ENCODE measurements at places on chromosomes 6 and 20. TPM values are rescaled to one million over a fixed set of nuclear protein-coding genes. Genes with fewer than 3 reads are reported as not detected.

The NR2E1 gene
- not detected for total RNA-seq

DNA sequence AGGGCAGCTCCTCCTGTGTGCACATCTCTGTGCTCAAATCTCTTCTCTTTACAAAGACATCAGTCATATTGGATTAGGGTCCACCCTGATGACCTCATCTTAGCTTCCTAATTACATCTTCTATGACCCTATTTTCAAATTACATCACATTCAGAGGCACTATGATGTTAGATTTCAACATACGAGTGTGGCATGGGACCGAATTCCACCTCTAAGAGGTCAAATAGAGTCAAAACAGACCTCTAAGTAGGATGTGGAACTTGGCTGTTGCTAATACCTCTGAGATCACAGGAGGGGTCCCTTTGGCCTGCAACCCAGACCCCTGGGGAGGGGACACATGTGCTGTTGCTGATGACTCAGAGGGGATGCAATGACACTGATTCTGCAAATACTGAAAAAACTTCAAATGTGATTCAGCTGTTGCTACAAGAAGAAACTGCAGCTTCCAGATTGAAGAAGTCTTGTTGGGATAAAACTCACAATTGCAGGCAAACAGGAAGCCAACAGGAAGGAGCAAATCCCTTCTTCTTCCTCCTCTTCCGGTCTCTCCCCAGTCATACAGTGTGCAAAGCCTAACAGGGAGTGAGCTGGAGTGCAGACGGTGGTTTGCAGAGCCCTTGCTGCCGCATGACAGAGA is 216.2 kb downstream of the MYLK4 start:
- DNase-seq, result no peak

- no peak for DNase-seq
Observed at GRCh38 chr6:24451581-24452388, 37.6 kb downstream of the GPLD1 start.

The DEFB132 gene
- not detected for total RNA-seq

The MOG gene
- total RNA-seq, result not detected

The DEFB128 gene
- total RNA-seq, result not detected

- no peak for DNase-seq
Observed at GRCh38 chr20:15579688-15580087, 993.6 kb downstream of the KIF16B start.

The VGLL2 gene
- total RNA-seq, result not detected

The RSPH4A gene
- 0.42 TPM for total RNA-seq

The FAXC gene
- total RNA-seq, result 2.4 TPM

DNA sequence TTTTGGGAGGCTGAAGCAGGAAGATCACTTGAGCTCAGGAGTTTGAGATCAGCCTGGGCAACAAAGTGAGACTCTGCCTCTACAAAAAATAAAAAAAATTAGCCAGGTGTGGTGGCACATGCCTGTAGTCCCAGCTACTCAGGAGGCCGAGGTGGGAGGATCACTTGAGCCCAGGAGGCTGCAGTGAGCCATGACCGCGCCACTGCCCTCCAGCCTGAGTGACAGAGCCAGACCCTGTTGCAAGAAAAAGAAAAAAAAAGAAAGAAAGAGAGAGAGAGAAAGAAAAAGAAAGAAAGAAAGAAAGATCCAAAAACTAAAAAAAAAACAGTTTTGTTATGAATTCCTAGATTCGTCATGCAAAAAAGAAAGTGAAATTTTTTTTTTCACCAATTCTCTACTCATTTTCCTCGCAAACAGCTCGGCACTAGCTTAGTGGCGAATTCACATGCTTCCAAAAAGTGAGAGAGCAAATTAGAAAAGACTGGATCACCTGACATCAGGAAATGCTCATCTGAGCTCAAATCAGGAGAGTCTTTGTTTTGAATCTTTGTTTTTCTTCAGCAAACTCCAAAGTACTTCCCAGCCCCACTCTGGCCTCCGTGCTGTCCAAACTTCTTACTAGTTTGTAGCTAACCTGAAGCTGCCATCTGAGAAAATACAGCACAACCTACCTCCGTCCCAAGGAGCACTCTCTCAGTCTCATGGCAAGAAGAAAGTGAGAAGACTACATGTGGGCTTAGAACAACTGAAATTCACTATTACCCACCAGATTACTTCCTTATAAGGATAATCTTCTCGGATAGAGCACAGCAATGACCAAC is 27.0 kb downstream of the IPCEF1 start:
- DNase-seq, result no peak

The IL17A gene
- not detected for total RNA-seq

The CLVS2 gene
- under 0.01 TPM for total RNA-seq

- DNase-seq, result no peak
Observed at GRCh38 chr20:63128367-63128766, 87.6 kb downstream of the YTHDF1 start.

- DNase-seq, result no peak
Observed at GRCh38 chr6:136210398-136211165, 39.5 kb downstream of the MTFR2 start.

The SNAP25 gene
- 0.22 TPM for total RNA-seq

The C20orf204 gene
- total RNA-seq, result 6.3 TPM

The MTCH1 gene
- total RNA-seq, result 347 TPM

DNA sequence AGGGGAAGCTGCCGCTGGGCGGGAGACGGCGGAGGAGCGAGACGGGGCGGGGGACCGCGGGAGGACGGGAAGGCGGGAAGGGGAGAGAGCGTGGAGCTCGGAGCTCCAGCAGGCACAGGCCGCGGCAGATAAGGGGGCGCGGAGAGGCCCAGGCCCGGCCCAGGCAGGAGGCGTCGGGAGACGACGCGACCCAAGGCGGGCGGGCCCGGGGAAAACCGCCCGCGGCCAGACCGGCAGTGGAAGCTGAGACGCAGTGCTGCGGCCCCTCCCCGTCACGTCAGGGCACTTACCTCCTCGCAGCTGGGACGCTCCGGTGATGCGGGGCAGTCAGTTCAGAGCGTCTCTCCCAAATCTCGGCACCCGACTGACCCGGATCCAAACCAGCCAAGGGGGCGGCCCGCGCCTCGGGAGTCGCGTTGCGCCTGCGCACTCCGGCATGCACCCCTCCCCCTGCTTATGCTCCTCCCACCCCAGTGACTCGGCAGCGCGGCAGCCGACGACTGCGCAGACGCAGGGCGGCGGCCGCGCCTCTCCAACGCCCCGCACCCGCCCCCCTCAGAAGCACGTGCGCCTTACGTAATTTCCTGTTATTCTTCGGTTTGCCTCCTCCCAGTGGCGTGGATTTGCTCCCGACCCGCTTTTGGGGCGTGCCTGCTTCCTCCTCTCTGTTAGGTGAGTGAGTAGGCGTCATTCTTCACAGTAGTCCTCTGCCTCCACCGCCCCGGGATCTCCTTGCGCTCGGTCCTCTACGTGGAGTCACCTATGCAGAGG is at the start of gene OSER1:
TSS of gene OSER1 (minus strand) at position 366 of the 771 bp plus-strand sequence. CDS start 3,814 bp downstream, outside the sequence.
- peak; percentile 96 for DNase-seq

DNA sequence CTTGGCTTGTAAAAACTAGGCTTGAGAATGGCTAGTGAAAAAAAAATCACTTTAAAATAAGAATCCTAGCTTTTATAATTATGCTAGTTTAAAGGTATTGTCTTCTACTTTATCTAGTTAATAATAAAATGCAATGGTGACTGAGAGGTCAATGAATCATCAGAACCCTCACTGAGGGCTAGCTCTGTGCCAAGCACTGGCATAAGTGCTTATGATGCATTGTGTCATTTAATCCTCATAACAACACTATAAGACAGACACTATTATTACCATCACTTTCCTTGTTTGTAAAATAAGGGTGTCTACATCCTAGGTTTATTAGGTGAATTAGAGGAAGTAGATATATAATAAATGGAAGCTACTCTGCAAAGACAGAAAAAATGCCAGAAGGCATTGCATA is 144.3 kb downstream of the F13A1 start:
- DNase-seq, result no peak

The TPD52L1 gene
- total RNA-seq, result 55.0 TPM

The HEY2 gene
- total RNA-seq, result 3.3 TPM

GRCh38 chr6:12482386-12483375 is 192.5 kb downstream of the EDN1 start:
- DNase-seq, result no peak

The NKX2-2 gene
- total RNA-seq, result not detected

GRCh38 chr6:126253431-126253830 is 86.5 kb upstream of the CENPW start:
- no peak for DNase-seq

- DNase-seq, result no peak
Observed at GRCh38 chr20:1566701-1567100, 9.2 kb upstream of the SIRPD start.

- DNase-seq, result no peak
Observed at GRCh38 chr6:21955053-21955595, 341.7 kb downstream of the PRL start.

GRCh38 chr6:116328528-116328903 is 42.2 kb upstream of the DSE start:
- no peak for DNase-seq

- DNase-seq, result no peak
Observed at GRCh38 chr6:80339421-80339820, 232.9 kb downstream of the BCKDHB start.

The CNR1 gene
- 10.7 TPM for total RNA-seq

- DNase-seq, result no peak
Observed at GRCh38 chr6:71589254-71589653, 297.1 kb upstream of the RIMS1 start.

The WFDC12 gene
- not detected for total RNA-seq

DNA sequence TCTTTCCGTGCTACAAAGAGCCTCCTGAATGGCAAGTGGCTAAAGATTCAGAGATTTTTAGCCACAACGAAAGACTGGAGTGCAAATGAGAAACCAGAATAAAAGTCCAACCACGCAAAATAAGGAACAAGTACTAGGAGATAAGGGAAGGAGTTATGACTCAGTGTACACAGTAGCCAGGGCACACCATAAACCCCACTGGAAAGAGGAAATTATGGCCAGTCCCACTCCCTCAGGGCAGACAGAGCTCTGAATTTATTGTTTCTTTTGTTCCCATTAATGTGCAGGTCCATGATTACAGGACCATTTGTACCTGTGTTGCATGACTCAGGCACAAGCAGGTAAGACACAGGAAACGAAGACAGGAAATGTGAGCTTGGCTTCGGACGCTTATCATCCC is 150.3 kb upstream of the PREP start:
- no peak for DNase-seq

DNA sequence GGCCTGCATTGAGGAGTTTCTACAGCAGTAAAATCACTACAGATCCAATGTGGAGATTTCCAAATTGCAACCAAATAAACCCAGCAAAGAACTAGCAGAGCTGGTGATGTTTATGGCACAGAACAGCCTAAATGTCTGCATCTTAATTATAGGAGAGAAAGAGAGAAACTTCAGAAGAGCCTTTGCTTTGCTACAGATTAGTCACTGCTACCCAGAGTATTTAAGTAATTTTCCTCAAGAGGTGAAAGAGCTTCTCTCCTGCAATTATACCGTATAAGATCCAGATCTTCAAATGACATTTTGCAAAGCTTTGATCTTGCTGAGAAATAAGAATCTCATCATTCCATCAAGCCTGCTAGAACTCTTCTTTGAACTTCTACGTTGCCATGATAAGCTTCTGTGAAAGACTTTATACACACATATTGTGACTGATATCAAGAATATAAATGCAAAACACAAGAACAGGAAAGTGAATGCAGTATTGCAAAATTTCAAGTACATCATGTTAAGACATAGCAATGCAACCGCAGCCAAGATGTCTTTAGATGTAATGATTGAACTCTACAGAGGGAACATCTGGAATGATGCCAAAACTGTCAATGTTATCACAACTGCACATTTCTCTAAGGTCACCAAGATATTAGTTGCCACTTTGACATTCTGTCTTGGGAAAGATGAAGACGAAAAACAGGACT is 48.0 kb downstream of the MKKS start:
- no peak for DNase-seq

DNA sequence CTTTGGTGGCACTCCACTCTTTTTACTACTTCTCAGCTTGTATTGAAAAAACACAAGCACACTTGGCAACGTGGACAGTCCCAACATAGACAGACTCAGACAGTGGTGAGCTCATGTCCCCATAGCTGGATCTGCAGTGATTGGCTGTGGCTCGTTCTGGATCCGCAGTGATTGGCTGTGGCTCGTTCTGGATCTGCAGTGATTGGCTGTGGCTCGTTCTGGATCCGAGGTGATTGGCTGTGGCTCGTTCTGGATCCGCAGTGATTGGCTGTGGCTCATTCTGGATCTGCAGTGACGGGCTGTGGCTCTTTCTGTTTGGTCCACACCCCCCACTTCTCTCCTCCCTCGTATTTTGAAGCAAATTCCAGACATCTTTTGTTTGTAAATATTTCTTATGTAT is 28.0 kb downstream of the OSBPL2 start:
- DNase-seq, result no peak

The OR2J3 gene
- total RNA-seq, result not detected

The LY6G6F gene
- not detected for total RNA-seq

DNA sequence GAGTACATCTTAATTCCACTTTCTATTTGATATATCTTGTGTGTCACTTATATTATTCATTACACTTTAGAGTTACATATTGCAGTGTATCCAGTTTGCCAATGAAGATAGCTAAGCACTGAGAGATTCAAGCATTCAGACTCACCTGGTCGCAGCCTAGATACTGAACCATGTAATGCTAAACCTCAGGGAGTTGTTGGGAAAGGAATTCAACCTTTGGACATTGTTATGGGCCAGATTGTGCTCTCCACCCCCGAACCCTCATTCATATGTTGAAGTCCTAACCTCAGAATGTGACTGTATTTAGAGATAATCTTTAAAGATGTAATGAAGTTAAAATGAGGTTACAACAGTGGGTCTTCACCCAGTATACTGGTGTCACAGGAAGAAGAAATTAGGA is 13.8 kb upstream of the KIF16B start:
- DNase-seq, result no peak

The GJA10 gene
- total RNA-seq, result not detected

The CCN5 gene
- total RNA-seq, result 1,826 TPM

- DNase-seq, result no peak
Observed at GRCh38 chr6:40425192-40425919, 161.8 kb downstream of the LRFN2 start.

DNA sequence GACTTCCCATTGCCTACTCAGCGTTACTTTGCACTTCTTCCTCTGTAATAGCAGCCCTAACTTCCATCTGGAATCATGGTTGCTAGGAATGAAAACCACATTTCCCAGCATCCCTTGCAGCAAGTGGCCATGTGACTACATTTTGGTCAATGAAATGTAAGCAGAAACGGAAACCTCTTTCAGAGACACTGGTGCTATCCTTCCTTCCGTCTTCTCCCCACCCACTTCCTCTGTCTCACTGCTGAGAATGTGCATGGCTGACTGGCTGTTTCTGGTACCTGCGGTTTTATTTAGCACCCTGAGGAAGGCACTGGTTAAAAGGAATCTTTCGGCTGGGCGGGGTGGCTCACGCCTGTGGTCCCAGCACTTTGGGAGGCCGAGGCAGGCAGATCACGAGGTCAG is 107.4 kb downstream of the SCML4 start:
- DNase-seq, result no peak

DNA sequence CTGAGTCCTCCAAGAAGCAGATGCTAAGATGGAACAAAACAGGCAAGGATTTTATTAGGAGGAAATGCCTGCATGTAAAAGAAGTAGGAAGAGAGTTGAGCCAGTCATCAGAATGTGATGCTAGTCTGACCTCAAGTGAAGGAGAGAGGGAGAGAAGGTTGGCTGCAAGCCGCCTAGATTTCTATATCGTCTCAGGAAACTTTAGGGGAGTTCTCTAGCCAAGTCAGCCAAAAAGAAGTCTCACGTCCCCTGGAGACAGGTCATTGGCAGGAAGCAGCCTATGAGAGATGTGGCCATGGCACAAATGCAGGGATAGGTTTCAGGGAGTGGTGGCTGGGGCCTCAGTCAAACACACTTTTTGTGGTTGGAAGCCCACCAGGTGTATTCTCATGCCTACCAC is 378.0 kb downstream of the CD109 start:
- DNase-seq, result no peak
